ENCODE measurements at places on chromosomes 1 and 21. TPM values are rescaled to one million over a fixed set of nuclear protein-coding genes. Genes with fewer than 3 reads are reported as not detected.

LCE2B gene
- not detected for total RNA-seq

FCRL6 gene
- 0.11 TPM for total RNA-seq

CXADR gene
- total RNA-seq: 3.1 TPM

CNKSR1 gene
- total RNA-seq: 0.39 TPM

HEYL gene
- 12.7 TPM for total RNA-seq

EFNA3 gene
- total RNA-seq: 5.8 TPM

KRTAP12-2 gene
- total RNA-seq: not detected

CYP4A22 gene
- total RNA-seq: not detected

THEM5 gene
- total RNA-seq: not detected

TRNP1 gene
- 6.2 TPM for total RNA-seq

AIRE gene
- total RNA-seq: not detected

CSDE1 gene
- 477 TPM for total RNA-seq

NCSTN gene
- total RNA-seq: 78.9 TPM

PRMT2 gene
- total RNA-seq: 49.4 TPM

TMEM125 gene
- total RNA-seq: not detected

C1orf141 gene
- not detected for total RNA-seq

MFSD2A gene
- total RNA-seq: 1.3 TPM

VSIG8 gene
- not detected for total RNA-seq

GJA8 gene
- total RNA-seq: not detected

VWA5B1 gene
- 0.96 TPM for total RNA-seq

GJA9 gene
- total RNA-seq: not detected

Measured in adrenal gland (tissue), 19 donors.